ENCODE measurements at places on chromosomes 1 and 21. TPM values are rescaled to one million over a fixed set of nuclear protein-coding genes. Genes with fewer than 3 reads are reported as not detected.

Gene AADACL3
- total RNA-seq: not detected

Gene FAAH
- 23.8 TPM for total RNA-seq

DNA sequence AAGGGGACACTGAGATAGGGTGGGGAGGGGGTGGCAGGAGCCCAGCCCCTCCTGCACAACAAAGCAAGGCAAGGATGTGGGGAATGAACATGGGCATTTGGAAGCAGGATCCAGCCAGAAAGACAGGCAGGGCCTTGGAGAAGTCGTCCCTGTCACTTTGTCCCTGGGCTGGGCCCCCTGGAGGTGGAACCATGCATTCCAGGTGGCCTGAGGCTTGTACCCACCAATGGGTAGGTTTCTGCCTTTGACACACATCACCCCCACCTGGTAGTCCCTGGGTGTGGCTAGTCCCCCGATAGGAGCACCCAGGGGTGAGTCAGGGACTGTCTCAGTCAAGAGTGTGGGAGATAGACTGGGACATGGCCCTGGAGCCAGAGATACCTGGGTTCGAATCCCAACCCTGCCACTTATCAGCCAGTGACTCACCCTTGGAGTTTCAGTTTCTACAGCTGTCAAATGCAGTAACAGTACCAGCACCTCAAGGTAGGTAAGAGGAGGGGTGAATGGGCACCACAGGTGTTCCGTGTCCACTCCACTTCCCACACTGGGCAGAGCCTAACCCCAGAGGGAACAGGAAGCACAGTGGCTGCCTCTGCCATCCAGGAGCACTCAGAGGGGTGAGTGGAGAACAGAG, 10.0 kb downstream of the PLA2G2D start:
- DNase-seq: no peak
- no peak overlapping the region for H3K27ac ChIP-seq
- no peaks in the 10 kb centered on the region for H3K36me3 ChIP-seq
- peaks cover 30% of the 10 kb centered on the region for H3K4me1 ChIP-seq

DNA sequence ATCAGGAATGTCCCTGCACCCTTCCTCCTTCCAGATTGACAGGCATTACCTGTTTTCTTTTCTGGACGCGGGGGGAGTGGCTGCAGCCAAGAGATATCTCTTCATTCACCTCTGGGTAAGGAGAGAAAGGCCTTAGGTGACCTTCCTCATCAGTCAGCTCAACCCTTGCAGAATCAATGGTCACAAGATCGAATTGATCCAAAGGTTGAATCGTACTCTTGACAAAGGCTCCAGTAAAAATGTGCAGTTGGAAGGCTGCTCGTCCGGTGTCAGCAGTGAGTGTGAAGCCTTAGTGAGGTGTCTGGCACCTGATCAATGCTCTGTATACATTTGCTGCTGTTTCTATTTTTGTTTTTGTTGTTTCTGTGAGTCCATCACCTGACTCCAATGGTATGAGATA, 282.6 kb upstream of the AJAP1 start:
- no peak overlapping the region for H3K4me3 ChIP-seq
- H3K27ac ChIP-seq: no peak overlapping the region
- H3K36me3 ChIP-seq: no peaks in the 10 kb centered on the region
- no peaks in the 10 kb centered on the region for H3K4me1 ChIP-seq

- H3K27me3 ChIP-seq: no peaks in the 10 kb centered on the region
- H3K27ac ChIP-seq: no peak overlapping the region
- DNase-seq: no peak
- no peak overlapping the region for H3K4me3 ChIP-seq
These were observed 359.4 kb downstream of the NPHP4 start for GRCh38 chr1:5632814-5633213.

Measured in PC-9 (cell line).